GM13976 (cell line): ENCODE measurements at places on chromosomes 7 and 10.

DNA sequence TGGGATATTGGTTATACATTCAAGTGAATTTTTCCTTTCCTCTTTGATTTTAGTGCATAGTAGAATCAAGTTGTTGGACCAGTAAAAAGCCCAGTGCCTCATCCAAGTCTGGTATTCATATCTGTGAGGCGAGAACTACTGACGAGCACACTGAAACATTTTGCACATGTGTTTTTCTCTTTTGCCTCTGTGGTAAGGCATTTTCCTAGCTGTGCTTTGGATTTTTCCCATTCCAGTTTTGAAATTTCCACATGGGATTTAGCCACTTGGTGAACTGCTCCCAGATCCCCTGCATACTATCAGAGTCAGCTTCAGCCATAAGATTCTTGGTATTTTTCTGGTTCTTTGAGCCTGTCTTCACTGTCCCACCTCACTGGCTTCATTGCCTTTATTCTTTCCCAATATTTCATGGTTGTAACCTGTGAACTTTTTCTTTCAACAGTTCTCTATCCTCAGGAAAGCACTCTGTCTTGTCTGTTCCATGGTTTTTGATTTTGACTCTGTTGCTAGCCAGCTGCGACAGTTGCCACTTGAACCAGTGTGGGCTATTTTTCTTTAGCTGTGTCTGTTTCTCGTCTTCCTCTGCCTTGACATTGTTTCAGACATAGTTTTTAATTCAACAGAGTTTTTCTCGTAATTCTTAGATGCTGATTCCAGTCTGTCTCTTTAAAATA, 239.0 kb downstream of the REEP3 start:
- no peak for DNase-seq

GRCh38 chr7:107372298-107372697, 97.6 kb upstream of the GPR22 start:
- DNase-seq: no peak

DNA sequence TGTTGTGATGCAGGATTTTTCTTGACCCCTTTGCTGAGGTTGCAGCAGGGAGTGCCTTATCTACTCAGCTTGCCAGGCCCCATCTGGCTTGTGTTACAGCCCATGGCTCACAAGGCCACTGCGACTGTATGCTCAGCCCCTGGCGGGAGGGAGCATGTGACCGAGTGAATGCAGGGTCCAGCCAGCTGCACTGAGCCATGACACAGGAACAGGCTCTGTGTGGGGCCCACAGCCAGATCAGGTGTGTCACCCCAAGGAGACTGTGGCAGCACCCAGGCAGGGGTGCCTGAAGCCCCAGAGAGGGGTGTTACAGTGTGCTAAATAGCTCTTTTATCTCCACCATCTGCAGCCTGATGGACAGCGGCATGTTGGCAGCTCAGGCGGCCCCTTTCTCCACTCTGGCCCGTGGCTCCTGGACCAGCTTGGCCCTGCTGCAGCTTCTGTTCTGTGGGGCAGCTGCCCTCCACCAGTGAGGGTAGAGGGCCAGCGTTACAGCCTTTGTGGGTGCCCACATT, 2.6 kb upstream of the PCBD1 start:
- DNase-seq: no peak

- no peak for DNase-seq
Observed at GRCh38 chr10:46053534-46054434, 7.7 kb upstream of the MSMB start.

DNA sequence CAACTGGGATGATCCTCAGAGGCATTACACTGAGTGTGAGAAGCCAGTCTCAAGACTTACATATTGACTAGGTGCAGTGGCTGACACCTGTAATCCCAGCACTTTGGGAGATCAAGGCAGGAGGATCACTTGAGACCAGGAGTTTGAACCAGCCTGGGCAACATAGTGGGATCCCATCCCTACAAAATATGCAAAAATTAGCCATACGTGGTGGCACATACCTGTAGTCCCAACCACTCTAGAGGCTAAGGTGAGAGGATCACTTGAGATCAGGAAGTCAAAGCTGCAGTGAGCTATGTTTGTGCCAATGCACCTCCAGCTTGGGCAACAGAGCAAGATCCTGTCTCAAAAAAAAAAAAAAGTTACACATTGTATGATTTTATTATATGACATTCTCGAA, 23.5 kb upstream of the TNPO3 start:
- DNase-seq: no peak

- no peak for DNase-seq
Observed at GRCh38 chr10:63822496-63822895, 301.3 kb downstream of the REEP3 start.

DNA sequence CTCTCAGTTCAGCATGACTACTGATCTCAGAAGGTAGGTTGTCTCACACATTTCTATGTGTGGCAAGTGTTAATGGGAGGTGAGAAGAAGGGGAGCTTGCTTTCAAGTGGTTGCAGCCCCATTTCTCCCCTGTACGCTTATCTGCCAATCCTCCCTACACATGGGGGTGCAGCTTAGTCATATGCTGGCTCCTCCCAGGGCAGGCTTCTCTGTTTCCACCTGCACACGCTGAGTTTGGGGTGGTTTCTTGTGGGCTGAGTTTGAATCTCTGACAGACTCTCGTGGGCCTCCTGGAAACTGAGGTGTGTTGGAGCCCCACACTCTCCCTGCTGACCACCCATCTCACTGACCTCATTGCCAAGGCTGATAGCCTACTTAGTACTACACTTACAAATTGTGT, 435.8 kb upstream of the MTPN start:
- DNase-seq: no peak

DNA sequence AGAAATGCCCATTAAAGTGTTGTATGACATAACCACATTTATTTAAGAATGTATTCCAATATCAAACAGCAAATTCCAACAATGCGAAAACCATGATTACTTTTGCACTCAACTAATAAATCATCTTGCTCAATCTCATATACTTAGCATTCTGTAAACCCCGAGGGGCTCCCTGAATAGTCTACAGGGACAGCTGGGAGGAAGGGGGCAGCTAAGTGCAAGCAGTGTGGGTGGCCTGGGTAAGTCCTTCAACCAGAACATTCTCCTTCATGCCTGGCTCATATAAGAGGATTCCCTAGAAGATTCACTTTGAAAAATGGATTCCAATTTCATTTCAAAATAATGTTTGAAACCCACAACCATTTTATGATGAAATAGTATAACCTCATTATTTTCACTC, 355.5 kb downstream of the CDC14C start:
- DNase-seq: no peak
